ENCODE measurements at places on chromosomes 13 and 19.

- no peak for ATAC-seq
These were observed 51.2 kb upstream of the EEF1AKMT1 start for GRCh38 chr13:20824762-20825476.

- no peak for ATAC-seq
These were observed 790.9 kb upstream of the PRR20A start for GRCh38 chr13:56349866-56350265.

DNA sequence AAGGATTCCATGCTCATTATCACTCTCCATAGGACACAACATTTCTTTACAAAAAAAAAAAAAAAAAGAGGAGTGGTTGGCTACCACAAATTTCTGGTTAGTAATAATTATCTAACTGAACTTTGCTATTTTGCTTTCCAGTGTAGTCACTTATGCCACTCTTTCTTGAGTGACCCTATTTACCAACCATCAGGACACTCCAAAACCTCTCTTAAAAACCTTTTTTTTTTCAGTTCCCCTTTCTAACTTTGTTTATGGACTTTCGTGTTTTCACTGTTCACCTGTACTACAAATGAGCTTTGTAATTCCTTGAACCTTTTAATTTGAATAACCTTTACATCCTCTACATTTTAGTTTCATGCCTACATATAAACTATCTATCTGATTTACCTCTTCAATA is 686.5 kb upstream of the PCDH9 start:
- no peak for ATAC-seq

- no peak for ATAC-seq
These were observed 42.2 kb upstream of the TSC22D1 start for GRCh38 chr13:44618326-44618725.

DNA sequence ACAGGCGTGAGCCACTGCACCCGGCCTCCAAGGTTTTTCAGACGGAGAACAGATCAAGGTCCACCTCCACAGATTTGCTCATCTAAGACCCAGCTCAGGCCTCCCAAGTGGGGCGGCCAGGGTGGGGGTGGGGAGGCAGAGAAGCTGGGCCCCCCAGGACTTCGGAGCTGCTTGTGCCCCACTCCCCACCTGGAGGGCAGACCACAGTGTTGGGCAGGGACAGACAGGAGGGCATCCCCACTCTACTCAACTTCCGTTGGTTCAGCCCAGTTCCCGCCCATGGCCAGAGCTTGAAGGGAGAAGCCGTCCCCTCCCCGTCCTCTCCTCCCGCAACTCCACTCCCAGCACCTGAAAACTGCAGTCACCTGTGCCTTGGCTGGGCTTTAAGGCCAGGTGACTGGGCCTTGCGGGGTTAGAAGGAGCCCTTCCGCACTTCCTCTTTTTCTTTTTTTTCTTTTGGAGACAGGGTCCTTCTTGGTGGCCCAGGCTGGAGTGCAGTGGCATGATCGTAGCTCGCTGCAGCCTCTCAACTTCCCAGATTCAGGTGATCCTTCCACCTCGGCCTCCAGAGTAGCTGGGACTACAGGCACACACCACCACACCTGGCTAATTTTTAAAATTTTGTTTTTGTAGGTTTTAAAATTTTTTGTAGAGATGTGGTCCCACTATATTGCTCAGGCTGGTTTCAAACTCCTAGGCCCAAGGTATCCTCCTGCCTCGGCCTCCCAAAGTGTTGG is 734 bp upstream of the LRRC8E start:
- ATAC-seq = no peak

DNA sequence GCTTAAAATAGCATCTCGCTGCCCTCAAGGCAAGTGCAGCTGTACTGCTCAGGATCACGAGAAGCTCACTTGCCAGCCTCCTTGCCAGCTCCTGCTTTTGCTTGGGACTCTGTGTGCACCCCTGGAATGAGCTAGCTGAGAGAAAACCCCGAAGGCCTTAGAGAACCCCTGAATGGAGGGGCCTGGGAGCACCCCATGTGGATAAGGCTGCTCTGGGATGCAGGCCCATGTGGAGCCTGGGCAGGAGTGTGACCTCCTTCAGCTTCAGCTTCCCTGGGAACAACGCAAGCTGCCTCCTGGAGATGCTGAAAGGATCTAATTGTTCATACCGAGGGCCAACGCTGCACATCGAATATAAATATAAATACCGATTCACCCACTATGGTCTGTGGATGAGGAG is 109.2 kb downstream of the HSPH1 start:
- no peak for ATAC-seq

GRCh38 chr19:10133596-10133995 is 13.9 kb upstream of the EIF3G start:
- no peak for ATAC-seq

DNA sequence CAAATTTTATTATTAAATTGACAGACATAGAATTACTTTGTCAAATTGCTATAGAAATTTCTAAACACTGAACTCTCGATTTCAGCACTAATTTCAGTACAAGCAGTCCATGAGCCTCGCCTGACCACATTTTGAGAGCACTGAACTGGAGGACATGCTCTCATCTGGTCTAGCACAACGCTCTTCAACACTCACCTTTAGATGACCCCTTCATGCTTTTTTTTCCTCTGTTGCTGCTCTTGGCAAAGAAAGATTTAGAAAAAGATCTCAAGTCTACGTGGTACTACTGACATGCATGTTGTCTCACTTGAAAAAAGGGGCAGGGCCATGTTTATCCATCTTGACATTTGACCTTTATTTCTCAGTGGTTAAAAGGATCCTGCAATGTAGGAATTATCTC is 981.5 kb downstream of the DIAPH3 start:
- no peak for ATAC-seq

DNA sequence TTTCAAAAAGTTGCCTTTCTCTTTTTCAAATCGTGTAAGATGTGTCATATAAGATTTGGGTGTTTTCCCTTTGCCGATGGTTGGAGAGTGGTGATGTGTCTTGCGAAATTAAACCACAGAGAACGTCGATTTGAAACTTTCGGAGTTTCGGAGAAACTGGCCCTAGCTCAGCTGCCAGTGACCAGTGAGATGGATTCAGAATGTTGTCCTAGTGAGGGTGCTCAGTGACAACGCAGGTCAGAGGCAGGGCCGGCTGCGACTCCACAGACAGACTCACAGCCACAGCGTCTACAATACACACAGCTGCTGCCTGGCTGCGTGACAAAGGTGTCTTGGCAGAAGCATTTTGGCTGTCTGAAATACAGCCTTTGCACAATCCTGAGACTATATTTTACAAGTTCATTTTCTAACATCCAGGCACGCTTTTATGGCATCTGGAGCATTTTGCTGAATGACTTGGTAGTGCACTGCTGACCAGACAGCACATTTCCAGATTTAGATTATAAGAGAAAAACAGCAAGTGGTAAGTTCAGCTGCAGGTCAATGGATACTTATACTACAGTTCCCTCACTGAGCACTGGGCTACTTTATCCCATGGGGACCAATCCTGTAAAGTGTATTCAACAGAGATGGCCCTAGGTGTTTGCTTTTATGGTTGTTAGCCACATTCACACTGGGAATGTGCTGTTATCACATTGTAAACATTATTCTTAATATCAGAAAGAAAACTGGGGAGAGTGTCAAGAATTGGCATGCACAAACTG is 207.5 kb downstream of the KCNRG start:
- ATAC-seq = peak; percentile 87

DNA sequence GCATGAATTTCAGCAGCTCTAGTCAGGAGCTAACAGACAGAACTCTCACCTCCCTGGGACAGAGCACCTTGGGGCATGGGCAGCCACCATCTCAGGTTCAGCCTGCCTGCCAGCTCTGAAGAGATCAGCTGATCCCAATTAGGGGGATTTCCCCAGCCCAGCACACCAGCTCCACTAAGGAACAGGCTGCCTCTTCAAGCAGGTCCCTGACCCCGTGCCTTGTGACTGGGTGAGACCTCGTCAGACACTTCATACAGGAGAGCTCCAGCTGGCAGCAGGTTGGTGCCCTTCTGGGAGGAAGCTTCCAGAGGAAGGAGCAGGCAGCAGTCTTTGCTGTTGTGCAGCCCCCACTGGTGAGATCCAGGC is 84.5 kb upstream of the UFM1 start:
- ATAC-seq = no peak

GRCh38 chr13:77329911-77330584 is 3.2 kb upstream of the MYCBP2 start:
- no peak for ATAC-seq

DNA sequence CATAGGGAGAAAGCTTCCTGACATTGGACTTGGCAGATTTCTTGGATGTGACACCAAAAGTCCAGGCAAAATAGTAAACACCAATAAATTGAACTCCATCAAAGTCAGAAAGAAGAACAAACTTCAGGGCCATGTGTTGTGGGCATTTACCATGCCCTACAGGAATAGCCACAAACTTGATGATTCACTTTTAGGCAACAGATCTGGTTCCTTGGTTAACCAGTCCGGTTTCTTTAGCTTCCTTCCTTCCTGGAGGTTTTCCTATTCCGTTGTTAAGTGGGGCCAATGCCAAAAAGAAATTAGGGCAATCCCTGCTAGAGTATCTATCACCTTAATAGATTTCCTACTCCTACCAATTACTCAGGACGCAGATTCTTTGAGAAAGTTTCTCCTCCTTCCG is 25.2 kb downstream of the IGFL1 start:
- no peak for ATAC-seq

DNA sequence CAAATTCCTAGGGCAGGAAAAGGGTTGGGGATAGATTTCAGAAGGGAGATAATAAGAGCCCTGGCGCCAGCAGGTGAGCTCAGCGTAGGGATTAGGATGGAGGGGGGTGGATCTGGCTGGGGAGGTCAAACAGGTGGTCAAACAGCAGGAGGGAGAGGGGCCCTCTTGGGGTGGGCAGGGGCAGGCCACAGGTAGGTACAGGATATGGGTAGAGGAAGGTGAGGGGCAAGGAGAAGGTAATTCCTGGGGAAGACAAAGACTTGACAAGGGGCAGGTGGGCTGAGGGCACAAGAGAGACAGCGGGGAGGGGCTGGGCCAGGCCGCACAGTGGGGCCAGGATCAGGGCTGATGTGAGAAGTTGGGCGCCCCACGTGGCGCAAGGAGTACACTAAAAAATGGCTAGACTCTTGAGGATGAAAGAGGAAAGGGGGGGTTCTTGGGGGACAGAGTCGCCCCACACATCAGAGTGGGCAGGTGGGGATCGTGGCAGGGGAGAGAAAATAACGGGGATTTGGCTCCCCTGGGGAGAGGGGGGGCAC is 713 bp downstream of the KRI1 start:
- ATAC-seq = no peak

DNA sequence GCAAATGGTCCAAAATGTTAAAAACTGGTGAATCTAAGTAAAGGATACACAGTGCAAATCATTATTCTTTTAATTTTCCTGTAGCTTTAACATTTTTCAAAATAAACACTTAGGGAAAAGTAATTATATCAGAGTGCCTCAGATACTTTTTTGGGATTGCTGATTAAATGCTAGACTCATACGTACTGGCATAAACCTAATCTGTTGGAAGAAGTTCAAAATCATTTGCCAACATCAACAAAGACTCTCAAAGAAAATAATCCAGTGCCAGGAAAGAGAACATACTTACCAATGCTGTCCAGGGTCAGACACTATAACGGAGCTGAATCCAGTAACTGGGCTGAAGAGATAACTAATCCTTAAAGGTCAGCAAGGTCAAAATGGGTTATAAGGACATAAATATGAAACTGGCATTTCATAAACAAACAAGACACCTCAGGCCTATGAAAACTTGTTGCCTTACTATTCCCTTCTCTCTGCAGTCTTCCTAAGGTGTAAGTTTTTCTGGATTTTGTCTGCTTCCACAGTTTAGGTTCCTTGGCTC is 3.3 kb upstream of the ZNF420 start:
- ATAC-seq = no peak

- no peak for ATAC-seq
These were observed 852 bp upstream of the CYP4F12 start for GRCh38 chr19:15671891-15672579.

DNA sequence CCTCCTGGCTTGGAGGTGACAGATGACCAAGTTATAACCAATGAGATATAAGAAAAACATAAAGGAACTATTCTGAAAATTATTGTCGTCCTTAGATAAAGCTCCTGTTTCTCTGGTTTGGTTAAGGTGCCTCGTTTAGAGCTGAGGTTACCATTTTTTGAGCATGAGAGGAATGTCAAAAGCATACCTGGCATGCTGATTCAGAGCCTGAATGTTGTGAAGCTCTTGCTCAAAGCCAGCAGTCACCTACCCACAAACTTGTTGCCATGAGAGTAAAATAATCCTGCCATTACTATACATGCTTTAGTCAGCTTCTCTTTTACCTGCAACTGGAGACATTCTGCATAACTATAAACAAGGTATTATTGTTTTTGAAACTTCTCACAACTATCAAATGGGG is 1116.2 kb downstream of the DIAPH3 start:
- no peak for ATAC-seq

- ATAC-seq = peak; percentile 94
These were observed 97.7 kb downstream of the SIPA1L3 start for GRCh38 chr19:38004521-38005223.

GRCh38 chr13:30615481-30615865 is 2.2 kb upstream of the USPL1 start:
- ATAC-seq = no peak

- ATAC-seq = no peak
These were observed 67.3 kb upstream of the KLF12 start for GRCh38 chr13:74201530-74201929.

- ATAC-seq = no peak
These were observed 32.8 kb upstream of the AKAP11 start for GRCh38 chr13:42239161-42239560.

DNA sequence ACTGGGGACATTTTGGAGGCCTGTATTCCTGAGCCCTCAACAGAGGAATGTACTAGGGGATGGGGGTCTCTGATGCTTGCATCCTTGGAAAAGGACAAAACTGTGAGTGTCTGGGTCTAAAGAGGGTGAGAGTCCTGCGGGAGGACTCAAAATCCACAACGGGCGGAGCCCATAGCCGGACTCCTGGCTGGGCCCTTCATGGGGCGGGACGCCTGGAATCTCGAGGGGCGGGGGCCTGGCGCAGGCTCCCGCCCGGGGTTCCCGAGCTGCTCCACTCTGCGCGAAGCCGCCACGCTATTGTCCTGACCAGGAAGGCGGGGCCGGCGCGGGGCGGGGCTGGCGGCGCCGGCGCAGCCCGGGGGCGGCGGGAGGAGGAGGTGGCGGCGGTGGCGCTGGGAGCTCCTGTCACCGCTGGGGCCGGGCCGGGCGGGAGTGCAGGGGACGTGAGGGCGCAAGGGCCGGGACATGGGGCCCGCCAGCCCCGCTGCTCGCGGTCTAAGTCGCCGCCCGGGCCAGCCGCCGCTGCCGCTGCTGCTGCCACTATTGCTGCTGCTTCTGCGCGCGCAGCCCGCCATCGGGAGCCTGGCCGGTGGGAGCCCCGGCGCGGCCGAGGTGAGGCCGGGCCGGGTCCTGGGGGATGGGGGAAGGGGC is at the start of gene APLP1:
TSS of gene APLP1 (plus strand) at position 403 of the 651 bp plus-strand sequence. CDS start at position 466, 63 bp downstream.
- peak; percentile 90 for ATAC-seq

GRCh38 chr13:79340490-79340889 is 65.6 kb downstream of the RBM26 start:
- ATAC-seq = no peak

- ATAC-seq = no peak
These were observed 143.6 kb upstream of the RNF113B start for GRCh38 chr13:98320561-98321105.

GRCh38 chr13:110327051-110327721 is 20.1 kb downstream of the COL4A2 start:
- no peak for ATAC-seq

- ATAC-seq = no peak
These were observed 814.7 kb downstream of the PCDH9 start for GRCh38 chr13:66415444-66415843.

GRCh38 chr13:41019011-41019487 is at the start of gene ELF1:
TSS of gene ELF1 (minus strand) at chr13:41019316. CDS start at chr13:40982054, 37,262 bp downstream.
- ATAC-seq = peak; percentile 79

GRCh38 chr13:86729206-86729605 is 930.0 kb upstream of the SLITRK6 start:
- no peak for ATAC-seq

GRCh38 chr19:42596391-42597072 is 1.8 kb upstream of the CEACAM8 start:
- no peak for ATAC-seq
